BE2C (cell line): ENCODE measurements at places on chromosomes 13 and 19.

DNA sequence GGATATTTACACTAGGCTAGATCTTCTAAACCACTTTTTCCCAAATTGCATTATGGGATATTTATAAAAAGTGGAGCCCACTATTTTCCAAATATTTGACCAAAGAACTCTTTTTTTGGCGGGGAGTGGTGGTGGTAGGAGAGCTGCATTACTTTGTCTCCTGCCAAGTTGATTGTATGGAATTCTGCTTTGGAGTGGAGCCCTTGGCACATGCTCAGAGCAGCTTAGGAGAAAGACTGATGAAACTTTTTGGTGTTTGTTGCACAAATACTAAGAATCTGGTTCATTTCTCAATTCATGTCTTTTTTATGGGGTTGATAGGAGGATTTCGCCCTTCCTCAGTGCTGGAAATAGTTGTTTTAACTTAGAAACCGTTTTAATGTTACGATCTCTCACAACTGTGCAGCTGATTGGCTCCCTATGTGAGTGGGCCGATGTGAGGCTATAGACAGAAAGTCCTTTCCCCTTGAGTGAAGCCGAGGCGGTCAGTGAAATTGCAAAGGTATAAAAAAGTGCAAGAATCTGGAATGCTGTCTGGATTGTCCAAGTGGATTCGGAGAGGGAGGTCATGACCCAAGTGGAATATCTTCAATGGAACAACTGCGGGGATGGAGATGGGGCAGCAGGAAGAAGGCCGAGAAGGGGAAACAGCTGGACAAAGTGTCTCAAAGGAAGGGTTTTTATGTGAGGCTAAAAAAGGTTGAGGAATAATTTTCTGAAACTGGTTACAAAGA, 415.9 kb downstream of the FGF9 start:
- DNase-seq: no peak

DNA sequence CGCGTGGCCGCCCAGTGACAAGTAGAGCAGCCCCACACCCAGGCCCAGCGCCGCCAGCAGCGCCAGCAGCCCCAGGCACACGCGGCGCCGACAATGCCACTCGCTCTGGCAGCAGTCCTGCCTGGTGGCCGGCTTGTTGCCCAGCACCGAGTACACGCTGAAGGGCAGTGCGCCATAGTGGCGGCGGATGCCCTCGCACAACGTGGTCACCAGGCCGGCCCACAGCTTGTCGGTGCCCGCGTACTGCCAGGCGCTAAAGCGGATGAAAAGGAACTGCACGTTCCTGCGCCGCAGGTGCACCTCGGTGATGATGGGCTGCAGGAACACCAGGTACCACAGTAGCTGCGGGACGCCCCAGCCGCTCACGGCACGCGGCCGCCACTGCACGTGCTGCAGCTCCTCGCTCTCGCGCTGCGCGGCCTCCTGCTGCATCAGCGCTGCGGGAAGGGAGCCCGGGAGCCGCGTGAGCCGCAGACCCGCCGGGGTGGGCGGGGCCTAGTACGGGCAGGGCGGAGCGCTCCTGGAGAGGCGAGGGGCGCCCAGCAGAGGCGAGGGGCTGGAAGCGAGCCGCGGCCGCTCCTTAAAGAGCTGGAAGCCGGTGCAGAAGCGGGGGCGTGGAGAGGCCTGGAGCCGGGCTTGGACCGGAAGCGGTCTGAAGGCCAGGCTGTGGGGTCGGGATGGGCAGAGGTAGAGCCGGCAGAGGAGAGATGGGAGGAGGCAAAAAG, 7.3 kb downstream of the NKPD1 start:
- DNase-seq: peak; percentile 85

DNA sequence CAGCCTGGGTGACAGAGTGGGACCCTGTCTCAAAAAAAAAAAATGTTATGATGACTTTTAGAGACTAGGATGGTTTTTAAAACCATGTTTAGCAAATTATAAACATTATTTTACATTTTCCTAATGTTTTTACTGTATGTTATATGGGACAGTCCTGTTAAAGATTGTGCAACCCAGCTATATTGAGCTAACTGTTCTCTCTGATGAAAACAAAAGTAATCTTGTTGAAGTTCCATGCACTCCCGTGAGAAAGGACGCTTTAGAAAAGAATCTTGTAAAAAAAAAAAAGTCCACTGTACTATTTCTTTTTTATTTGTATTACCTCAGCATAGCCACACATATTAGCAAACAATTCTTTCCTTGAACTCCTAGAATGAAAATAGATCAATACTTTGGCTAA, 451.2 kb downstream of the DCT start:
- DNase-seq: no peak

GRCh38 chr19:52200044-52200443, 10.2 kb downstream of the PPP2R1A start:
- no peak for DNase-seq

- DNase-seq: no peak
Measured at GRCh38 chr19:5289060-5289990, 51.3 kb downstream of the PTPRS start.

DNA sequence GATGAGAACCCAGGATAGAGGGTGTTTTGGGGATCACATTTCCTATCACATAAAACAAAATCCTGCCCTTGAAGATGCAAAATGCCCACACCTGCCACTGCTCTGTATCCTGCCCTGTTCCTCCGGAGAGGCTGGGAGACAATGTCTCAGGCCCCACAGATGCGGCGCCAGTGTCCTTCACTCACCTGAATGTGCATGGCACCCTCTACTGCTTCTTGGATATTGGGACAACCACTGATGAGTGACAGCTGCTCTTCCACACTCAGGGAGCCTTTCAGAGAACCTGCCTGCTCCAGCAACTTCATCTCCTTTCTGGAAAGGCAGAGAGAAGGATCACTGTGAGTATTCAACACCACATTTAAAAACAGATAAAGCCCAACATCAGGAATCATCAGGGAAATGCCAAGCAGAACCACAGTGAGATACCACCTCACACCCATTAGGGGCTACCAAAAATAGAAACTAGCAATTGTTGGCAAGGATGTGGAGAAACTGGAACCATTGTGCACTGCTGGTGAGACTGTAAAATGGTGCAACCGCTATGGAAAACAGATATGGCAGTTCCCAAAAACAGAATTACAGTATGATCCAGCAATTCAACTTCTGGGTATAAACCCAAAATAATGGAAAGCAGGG, 36.4 kb downstream of the CRYL1 start:
- no peak for DNase-seq

DNA sequence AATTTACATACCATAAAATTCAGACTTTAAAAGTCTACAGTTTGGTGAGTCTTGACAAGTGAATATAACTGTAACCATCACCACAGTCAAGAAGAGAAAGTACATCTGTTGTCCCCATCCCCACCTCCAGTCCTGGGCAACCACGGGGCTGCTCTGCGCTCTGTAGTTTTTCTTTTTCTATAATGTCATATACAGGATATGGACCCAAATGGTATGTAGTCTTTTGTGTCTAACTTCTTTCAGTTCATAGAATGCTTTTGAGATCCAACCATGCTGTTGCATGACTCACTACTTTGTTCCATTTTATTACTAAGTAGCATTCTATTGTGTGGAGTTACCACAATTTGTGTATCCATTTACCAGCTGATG, 103.9 kb downstream of the DOCK9 start:
- no peak for DNase-seq

- no peak for DNase-seq
Measured at GRCh38 chr13:95497381-95497807, 55.1 kb upstream of the CLDN10 start.

DNA sequence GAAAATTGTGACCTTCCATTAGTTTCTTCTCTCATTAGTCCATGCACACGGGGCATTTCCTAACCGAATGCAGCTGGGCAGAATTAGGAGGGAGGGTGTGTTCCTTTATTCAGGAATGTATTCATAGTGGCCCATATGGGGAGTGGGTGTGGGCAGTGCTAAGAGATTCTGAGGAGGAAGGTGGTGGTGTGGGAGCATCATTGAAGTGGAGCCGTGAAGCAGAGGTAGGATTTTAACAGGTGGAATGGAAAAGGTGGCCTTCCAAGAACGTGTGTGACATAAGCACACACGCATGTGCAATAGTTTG, 134.2 kb downstream of the MTUS2 start:
- no peak for DNase-seq

DNA sequence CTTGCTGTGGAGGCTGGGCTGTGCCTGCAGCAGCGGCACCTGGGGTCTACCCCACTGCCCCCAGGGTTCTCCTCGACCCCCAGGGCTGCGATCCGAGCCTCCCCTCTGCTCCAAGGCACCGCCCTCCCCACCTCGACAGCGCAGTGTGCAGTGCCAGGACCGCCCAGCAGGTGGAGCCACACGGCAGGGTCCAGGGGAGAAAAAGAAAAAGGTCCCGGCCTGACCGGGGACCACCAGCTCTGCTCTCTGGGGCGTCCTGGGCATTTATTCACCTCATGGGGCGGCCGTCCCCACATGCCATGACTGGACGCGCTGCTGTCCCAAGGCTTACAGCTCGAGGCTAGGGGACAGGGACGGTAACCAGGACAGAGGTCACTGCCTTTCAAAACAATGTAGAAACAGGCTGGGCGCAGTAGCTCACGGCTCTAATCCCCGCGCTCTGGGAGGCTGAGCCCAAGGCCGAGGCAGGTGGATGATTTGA, 10.6 kb downstream of the REXO1 start:
- DNase-seq: peak; percentile 77

- DNase-seq: peak; percentile 91
Measured at GRCh38 chr19:8592231-8593009, 15.2 kb upstream of the MYO1F start.

DNA sequence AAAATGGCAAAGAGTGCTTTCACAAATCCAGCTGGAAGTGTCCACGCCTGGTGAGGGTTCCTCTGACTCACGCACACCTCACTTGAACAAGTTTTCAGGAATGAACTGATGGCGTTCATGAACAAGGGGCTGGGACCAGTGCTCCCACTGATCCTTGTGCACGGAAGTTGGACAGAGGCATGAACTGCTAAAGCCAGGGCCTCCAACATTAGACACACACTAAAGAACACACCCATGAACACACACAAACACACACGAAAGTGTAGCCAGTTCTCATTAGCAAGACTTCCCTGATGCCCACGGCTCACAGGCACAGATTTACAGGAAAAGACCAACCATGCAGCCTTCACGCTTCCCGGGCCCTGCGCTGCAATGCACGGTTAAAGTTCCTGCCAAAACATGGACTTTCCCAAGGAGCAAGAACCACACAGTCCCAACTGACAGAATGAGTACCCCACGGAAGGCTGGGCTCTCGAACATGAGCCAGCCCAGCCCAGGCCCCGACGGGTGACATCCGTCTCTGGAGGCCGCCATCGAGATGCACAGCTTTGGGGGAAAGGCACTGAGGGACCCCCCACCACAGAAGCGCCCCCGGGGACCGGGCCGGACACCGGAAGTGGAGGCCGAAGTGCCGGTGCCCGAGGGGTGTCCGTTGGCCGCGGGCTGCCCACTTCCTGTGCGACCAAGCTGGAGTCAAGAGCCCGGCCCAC, 808 bp downstream of the DNMT1 start:
- peak; percentile 39 for DNase-seq

DNA sequence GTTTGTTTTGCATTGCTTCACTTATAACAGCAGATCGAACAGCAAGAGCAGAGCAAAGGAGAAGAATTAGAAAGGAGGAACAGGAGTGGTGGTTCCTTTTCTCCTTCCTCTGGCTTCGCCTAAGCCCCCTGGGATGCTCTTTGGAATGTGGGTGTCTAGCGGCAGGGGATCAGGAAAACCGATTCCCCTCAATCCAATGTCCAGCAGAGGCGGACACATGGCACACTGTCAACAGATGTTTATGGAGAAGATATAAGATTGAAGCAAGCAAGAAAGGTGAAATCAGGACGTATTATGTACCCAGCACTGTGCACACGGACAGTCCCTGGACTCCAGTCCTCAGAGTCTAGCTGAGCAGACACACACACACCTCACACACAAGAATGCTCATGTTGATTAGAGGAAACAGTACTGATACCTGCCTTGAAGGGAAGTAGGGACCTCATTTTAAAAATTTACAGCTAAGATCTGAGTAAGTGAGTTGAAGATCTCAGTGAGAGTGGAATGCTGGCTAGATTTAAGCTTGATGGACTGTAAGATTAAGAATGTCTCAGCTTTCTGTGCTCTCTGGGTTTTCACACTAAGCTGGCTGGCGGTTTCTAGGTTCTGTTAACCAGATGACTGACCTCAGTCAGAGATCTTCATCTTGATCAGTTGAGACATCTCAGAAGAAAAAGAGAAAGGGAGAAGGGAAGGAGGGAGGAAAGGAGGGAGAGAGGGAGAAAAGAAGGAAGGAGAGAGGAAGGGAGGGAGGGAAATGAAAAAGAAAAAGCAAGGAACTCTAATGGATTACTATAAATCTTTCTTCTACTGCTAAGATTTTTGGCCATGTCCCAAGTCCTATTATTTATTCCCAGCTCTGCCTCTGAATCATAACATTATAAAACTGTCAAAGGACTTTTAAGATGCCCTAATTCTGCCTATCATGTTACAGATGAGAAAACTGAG, 44.8 kb downstream of the FLT1 start:
- DNase-seq: no peak

GRCh38 chr13:56687131-56687530, 453.6 kb upstream of the PRR20A start:
- DNase-seq: no peak

DNA sequence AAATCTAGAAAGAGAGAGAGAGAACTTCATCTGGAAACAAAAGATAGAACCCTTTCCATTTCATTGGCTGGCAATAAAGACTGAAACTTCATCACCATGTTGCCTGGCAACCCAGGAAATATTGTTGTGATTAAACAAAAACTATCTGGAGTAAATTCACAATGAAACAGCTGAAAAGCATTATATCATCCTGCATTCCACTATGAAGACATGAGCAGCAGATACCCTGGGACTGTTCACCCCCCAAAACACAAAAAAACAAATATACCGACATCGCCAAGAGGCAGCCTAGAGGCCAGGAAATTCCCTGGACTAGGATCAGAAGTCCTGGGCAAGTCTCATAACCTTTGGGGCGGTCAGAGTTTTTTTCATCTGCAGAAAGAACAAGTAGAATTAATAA, 158.3 kb downstream of the FOXO1 start:
- no peak for DNase-seq

DNA sequence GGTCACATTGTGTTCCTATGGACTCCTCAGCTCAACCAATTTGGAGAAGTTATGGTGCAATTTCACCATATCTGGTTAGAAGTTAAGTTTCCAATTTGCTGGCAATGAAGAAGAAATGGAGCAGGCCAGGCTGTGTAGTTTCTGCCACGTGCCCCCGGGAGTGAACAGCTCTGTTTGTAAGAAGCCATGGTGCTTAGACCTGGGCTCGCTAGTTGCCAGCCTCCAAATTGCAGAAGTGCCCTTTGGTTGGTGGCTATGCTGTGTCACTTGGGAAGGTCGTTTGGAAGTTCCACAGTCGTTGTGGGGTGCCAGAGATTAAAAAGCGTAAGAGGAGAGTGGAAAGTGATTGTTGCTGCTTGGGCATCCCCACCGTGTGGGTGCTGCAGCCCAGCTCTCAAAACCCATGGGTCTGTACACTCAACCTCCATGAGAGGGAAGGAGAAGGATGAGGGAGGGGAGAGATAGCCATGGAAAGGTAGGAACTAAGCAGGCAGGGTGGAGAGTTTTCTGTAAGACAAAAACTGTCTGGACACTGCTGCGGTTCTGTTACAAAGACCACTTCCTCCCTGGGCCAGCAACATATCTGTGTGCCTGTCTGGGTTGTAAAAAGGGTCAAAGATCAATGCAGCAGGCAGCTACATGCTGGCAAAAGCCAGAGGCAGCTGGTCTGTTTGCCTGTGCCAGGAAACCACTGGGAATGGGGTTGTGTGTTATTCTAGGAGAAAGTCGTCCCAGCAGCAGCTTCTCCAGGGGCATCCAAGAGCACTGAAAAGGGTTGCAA, 10.8 kb downstream of the ALOX5AP start:
- DNase-seq: peak; percentile 48
